ENCODE measurements at places on chromosomes 1 and 21.

GRCh38 chr1:86062453-86062852 lies 94.1 kb downstream of the COL24A1 start:
- DNase-seq: peak; percentile 15

DNA sequence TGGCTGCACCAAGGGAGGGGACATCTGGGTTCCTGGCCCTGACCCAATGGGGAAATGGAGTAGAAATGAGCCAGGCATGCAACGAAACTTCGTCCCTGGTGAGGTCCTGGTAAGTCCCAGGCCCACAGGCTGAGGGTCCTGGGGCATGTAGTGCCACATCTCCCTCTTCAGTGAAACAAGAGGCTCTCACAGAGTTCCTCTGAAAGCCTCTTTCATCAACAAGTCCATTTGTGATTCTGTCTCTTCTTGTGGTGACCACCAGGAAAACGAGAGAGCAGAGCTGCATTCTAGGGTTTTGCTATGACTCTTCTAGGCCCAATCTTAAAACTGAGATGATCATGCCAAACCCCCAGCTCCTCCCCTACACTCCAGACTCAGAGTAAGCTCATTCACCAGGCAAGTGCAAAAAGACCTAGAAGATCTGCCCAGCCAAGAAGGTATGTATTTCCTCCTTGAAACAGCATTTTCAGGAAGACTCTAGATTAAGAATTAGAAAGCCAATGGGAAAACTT lies 24.3 kb upstream of the RNF220 start:
- DNase-seq: no peak

- peak; percentile 31 for DNase-seq
Observed at GRCh38 chr1:16405441-16405840, 31.8 kb downstream of the SPATA21 start.

- DNase-seq: peak; percentile 46
Observed at GRCh38 chr1:112887599-112888283, 68.3 kb downstream of the SLC16A1 start.

DNA sequence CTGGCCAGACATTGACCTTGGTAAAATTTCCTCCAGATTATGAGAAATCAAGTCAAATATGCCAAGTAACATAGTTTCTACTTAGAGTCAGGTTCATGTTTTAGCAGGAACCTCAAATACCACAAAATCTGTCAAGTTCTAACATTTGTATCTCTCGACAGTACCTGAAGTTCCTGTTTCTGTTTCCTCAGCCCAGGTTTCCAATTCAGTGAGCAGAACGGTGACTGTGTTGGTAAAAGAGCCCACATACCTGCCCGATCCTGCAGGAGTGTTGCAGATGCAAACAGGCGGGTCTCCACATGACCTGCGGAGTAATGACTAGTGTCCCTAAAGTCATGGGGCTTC lies 57.9 kb upstream of the LGALS8 start:
- DNase-seq: no peak

GRCh38 chr1:13781907-13782633 lies 82.1 kb downstream of the PRDM2 start:
- DNase-seq: peak; percentile 89

GRCh38 chr1:24536391-24536840 lies 19.5 kb upstream of the NCMAP start:
- DNase-seq: no peak

DNA sequence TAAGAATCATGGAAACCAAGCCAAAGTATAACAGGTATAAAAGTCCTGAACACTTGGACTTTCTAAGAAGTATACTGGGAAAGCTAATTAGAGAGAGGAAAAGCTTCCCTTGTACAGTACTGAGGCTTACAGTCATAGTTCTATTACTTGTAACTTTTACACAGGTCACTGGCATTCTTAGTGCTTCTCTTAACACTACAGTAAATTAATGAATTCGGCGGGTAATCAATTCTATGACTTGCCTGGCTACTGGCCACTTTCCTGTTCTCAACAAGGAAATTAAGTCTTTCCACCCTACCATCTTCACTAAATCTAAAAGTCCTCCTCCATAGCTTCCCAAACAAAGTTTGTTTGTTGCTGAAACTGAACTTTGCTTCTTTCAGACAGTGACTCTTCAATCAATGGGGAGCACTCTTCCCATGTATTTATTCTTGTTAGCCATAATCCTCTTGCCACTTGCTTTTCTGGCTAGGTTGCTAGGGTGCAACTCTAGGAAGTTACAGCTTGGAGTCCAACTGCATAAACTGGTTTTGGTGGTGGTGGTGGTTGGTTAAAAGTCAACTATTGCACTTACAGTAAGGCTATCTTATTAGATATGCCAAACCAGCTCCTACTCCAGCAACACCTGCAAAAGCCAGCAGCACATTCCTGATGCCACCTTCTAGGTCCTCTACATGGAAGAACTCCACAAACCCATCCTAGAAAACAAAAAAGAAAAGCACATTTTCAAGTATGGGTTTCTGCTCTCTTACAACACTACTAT lies 2.4 kb downstream of the MCL1 start:
- DNase-seq: no peak

DNA sequence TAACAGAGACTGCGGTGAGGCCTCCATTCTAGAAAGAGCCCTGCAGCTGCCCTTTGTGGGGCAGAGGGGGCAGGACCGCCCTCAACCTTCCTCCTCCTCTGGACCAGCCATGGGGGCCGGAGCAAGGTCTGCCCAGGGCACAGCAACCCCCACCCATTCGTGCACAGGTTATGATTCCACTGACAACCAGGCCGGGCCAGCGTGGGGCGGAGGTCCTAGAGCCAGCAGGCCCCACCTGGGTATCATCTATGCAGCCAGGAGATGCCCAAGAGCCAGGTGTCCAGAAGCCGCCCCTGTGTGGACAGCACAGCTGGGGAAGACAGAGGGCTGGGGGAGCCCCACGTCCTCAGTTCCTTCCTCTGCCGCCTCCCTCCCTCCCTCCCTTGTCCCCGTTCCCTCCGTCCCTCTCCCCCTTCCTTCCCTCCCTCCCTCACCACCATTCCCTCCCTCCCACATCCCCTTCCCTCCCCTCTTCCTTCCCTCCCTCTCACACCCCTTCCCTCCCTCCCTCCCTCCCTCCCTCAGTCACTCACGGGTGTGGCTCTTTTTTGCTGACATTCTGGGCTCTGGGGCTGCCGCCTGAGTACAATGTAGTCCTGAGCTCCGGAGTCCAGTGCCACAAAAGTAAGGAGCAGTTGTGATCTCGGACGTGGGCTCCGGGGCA lies 12.3 kb downstream of the RNF223 start:
- DNase-seq: peak; percentile 11

DNA sequence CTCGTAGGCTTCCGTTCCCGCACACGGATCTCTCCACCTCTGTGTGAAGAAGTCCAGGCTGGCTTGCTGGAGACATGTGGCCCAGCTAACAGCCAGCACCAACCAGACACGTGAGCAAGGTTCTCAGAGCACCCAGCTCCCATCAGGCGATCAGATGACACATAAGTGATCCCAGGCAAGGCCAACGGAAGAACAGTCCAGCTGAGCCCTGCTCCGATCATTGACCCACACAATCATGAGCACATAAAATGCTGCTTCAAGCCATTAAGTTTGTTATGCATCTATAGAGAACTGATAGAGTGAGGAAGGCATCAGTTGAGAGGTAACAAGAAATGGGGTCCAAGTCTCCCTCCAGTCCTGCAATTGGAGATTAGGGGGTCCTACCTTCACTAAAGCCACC lies 15.4 kb downstream of the C1orf198 start:
- no peak for DNase-seq

DNA sequence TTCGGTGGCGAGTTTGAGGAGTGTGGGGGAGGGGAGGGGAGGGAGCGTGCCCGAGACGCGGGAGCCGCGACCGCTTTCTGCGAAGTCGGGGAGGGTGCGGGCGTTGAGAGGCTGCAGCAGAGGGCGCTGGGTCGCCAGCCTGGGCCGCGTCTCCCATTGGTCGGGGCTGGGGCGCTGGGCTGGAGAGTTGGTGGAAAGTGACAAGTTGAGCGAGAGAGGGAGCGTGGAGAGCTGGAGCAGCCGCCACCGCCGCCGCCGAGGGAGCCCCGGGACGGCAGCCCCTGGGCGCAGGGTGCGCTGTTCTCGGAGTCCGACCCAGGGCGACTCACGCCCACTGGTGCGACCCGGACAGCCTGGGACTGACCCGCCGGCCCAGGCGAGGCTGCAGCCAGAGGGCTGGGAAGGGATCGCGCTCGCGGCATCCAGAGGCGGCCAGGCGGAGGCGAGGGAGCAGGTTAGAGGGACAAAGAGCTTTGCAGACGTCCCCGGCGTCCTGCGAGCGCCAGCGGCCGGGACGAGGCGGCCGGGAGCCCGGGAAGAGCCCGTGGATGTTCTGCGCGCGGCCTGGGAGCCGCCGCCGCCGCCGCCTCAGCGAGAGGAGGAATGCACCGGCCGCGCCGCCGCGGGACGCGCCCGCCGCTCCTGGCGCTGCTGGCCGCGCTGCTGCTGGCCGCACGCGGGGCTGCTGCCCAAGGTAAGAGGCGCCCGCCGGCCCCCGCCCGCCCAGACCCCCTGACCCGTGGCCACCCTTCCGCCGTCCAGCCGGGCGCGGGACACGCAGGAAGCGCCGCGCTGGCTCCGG lies at the start of gene ROR1:
Gene ROR1, plus strand, starts transcription at position 203 of the 802 bp plus-strand sequence.
- DNase-seq: peak; percentile 83

- DNase-seq: no peak
Observed at GRCh38 chr1:44433209-44433608, 28.2 kb downstream of the RNF220 start.

GRCh38 chr1:116832308-116832931 lies 77.3 kb upstream of the PTGFRN start:
- no peak for DNase-seq

- no peak for DNase-seq
Observed at GRCh38 chr1:20099533-20099932, 19.8 kb downstream of the PLA2G2D start.

DNA sequence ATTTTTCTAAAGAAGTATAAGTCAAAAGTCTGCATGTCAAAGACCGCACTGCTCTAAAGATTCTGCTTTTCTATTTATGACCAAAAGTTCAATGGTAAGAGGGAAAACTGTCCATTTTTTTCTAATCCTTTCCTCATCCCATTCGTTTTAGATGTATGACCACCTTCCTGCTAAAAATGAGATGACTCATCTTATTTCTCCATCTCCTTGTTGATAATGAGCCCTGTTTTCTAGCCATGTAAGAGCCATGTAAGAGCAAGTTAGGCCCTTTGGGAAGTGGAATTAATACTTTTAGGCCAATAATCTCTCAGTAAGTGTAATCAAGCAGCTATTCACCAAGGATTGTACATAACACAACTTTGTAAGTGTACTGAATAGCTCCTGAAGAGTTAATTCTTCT lies 475.6 kb upstream of the B3GALT2 start:
- DNase-seq: no peak

GRCh38 chr1:51313961-51314777 lies 16.2 kb downstream of the TTC39A start:
- DNase-seq: peak; percentile 91

GRCh38 chr1:41003640-41004220 lies 17.8 kb downstream of the SLFNL1 start:
- DNase-seq: peak; percentile 99

DNA sequence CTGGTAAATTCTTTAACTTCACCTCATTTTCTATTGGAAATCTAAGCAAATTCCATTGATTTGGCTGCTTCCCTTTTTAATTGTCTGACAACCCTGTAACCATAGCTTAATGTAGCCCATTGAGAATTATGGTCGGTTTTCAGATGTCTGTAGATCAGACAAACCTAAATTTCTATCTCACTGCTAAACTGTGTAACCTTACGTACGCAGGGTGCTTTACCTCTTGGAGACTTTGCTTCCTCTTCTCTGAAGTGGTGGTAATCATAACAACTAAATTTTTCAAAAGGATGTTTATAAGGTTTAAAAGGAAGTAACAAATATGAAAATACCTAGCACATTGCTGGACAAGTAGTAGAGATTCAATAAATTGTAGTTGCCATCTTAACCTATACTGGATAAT lies 25.9 kb downstream of the IFNAR1 start:
- DNase-seq: no peak

GRCh38 chr1:247401310-247402119 lies 14.5 kb upstream of the NLRP3 start:
- DNase-seq: no peak

DNA sequence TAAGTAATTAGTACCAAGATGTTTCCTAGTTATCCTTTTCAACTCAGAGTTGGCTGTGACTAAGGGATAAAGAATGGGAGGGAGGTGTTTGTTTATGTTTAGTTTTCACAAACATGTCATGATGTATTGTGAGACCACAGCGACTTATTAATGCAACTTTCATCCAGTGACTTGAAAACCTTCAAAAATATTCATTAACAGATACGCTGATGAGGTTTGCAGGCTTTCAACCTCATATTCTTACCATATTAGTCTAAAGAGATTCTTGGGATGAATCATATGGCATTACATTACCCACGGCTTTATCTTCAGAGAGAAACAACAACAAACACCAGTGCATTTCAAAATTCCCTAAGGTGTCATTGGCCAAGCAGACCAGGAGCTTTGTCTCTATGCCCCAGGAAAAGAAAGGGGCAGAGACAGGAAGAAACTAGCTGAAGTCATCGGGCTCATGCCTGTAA lies 36.4 kb downstream of the PALMD start:
- DNase-seq: peak; percentile 77

DNA sequence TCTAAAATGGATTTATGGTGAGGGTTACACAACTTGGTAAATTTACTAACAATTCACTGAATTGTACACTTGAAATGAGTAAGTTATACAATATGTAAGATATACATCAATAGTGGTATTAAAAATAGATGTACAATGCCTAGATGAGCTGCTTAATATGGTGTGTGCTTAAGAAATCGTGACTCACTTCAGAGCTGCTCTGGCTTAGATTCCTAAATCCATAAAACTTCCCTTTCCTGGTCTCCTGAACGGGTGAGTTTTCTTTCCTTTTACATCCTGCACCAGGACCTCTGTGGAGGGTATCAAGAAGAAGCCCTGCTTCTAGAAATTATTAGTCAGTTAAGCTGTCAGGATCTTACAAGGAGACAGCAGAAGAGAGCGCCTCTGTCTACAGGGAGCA lies 30.4 kb downstream of the H3-3A start:
- DNase-seq: peak; percentile 58

GRCh38 chr1:193960499-193960898 lies 774.1 kb upstream of the B3GALT2 start:
- DNase-seq: no peak

DNA sequence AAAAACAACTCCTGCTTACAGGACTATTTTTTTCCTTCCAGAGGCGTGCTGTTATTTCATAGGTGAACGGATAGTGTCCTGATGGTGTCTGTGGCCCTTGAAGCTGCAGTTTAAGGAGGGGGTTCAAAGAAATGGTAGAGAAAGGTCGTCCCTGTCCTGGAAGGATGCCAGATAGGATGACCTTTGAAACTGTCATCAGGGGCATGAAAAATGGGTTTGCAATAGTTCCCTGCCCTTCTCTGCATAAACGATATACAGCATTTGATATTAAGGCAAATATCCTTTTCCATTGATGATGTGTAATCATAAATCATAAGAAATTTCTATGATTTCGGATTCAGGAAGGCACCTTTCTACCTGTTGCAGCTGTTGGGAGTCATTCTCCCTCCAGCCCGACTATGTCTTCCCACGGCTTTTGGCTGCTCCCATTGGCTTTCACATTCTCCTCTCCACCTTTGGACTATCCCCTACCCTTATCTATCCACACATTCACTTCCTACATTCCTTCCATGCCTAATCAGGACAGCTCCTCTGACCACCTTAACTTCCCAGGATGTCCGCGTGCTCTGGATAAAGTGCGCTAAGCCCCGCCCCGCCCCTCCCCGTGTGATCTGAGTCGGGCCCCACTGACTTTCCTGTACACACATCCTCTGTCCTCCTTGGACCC lies 209.8 kb downstream of the DISC1 start:
- DNase-seq: no peak

GRCh38 chr1:236280438-236281197 lies 1.1 kb downstream of the ERO1B start:
- DNase-seq: no peak
